ENCODE measurements at places on chromosomes 4 and X. TPM values are rescaled to one million over a fixed set of nuclear protein-coding genes. Genes with fewer than 3 reads are reported as not detected.

Gene PAGE2
- total RNA-seq: not detected

DNA sequence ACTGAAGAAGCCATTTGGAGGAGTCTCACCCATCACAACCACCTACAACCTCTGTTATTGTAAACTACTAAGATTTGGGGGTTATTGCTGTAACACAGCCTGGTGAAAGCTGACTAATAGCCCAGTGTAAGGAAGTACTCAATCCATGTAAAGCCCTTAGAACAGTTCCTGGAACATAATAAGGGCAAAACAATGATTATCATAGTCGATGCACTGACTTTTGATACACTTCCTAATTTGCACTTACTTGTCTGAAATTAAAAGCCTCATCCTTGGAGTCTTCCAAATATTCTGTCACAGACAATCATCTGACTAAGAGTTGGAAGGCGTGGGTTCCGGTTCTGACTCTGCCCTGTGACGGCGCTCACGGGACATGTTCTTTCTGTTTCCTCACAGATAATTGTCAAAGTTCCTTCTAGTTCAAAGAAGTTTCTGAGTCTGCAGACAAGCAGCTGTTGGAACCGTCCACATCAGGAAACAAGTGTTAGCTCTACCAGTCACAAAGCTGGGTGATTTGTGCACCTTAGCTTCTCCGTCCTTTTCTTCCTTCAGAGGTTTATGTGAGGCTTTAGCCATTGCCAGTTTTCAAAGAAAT lies 33.4 kb upstream of the RASGEF1B start:
- peak; percentile 46 for DNase-seq

DNA sequence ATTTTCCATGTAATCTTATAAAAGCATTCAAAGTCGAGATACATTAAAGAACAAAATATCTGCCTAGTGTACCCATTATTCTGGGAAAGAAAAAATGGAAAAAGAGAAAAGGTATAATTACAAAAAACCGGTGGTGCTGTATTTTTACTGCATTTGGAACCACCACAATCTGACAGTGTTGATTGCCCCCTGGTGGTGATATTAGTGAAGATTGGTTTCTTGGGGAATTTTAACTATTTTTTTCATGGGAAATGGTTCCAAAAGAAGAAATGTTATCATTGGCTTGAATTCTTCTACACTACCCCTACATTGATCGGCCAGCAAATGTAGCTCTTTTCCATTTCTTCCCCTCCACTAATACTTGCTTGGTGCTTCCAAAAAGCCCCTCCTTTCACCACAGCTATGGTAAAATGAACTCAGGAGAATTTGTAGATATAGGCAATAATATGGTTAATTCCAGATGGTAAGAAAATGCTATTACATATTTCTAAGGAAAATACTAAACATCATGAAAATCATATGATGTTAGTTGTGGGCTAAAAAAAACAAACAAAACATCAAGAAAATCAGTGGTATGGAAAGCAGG lies 50.0 kb downstream of the COX18 start:
- DNase-seq: peak; percentile 32

- no peak for DNase-seq
Observed at GRCh38 chr4:128670513-128670912, 139.0 kb upstream of the JADE1 start.

GRCh38 chr4:79607979-79608378 lies 200.0 kb upstream of the GK2 start:
- no peak for DNase-seq

All from tibial nerve (tissue), 4 donors.